ENCODE measurements at places on chromosomes 3 and 15.
A peak's percentile ranks its signal among the peaks of the same experiment; 100 is the strongest.

DNA sequence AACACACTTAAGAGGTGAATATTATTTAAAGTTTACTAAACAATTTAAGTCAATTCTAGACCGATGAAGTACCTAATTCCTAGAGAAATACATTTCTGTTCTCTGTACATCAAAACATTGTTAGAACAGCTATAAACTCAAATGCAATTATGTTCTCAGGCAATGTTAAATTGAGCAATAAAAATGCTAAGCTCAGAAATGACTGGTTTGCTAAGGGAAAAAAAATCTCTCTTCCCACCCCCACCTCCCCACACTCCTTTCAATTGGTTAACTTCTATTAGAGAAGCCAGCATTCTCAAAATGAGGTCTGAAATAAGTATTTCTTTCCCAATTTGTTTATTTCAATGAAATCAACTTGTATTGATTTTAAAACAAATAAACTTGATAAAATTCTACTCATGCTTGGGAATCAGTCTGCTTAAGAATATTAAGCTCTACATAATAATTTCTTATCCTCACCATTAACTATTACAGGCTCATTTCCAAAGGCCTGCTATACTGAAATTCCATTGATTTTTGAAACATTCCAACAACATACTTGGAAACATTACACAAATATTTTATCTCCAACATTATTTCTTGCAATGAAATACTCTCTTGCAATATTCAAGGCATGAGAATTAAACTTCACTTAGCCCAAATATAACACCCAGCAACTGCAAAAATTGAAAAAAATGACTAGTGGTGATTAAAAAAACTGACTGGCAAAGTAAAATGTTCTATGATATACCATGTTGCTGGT lies 22.6 kb downstream of the TSPAN3 start:
- H3K4me1 ChIP-seq = no peaks in the 10 kb centered on the region
- no peak for DNase-seq
- H3K36me3 ChIP-seq = peaks cover 6% of the 10 kb centered on the region

DNA sequence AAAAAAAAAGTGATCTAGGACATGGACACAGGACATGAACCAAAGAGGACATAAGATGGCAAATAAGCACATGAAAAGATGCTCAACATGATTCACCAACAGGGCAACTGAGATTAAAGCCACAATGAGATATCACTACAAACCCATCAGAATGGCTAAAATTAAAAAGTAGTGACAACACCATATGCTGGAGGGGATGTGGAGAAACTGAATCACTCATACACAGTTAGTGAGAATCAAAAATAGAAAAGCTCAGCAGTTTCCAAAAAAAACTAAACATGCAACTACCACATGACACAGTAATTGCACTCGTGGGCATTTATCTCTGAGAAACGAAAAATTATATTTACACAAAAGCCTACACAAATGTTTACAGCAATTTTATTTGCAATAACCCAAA lies 27.9 kb upstream of the ACKR4 start:
- no peaks in the 10 kb centered on the region for H3K36me3 ChIP-seq
- no peak for DNase-seq
- no peaks in the 10 kb centered on the region for H3K27me3 ChIP-seq

DNA sequence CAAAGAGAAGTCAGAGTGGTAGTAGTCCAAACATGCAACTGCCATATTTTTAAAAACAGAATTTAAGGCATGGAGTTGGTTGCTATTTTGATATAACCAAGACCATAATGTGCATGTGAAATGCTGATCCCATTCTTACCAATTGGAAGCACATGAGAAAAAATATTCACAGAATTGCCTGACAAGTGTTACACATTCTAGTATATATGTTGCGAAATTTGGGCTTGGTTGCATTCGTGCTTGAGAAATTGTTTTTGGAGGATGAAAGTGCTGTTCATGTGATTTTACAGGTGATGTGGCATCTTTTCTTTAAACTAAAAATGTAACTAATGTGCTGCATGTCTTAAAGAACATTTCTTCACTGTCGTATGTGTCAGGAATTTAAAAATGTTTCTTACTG lies 199.7 kb downstream of the CHL1 start:
- no peak overlapping the region for H3K27ac ChIP-seq
- H3K27me3 ChIP-seq = no peaks in the 10 kb centered on the region
- no peak overlapping the region for H3K4me3 ChIP-seq
- no peaks in the 10 kb centered on the region for H3K36me3 ChIP-seq
- no peak for DNase-seq
- no peaks in the 10 kb centered on the region for H3K4me1 ChIP-seq

DNA sequence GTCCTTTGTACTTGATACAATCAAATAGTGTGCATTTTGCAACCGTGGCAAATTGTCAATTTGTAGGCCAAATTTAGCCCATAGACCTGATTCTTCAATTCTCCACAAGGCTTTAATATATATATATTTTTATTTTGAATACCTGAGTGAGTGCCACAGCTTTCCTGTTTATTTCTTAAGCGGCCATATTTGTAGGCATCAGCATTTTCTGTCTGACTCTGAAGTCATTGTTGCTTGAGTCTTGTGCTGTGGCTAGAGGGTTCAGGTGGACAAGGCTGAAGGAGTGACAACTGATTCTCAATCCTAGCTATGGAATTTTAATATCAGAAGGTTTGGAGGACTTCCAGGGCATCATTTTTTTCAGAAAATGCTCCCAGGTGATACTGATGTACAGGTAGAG lies 75.6 kb upstream of the NAALADL2 start:
- H3K27me3 ChIP-seq = no peaks in the 10 kb centered on the region
- H3K4me3 ChIP-seq = no peak overlapping the region
- no peaks in the 10 kb centered on the region for H3K36me3 ChIP-seq
- DNase-seq = no peak
- H3K4me1 ChIP-seq = no peaks in the 10 kb centered on the region

- no peak overlapping the region for H3K27ac ChIP-seq
- H3K36me3 ChIP-seq = no peaks in the 10 kb centered on the region
- no peaks in the 10 kb centered on the region for H3K27me3 ChIP-seq
- H3K4me3 ChIP-seq = no peak overlapping the region
- DNase-seq = no peak
Observed at GRCh38 chr3:188396251-188396650, 242.3 kb downstream of the LPP start.

GRCh38 chr3:19428729-19429128 lies 280.4 kb downstream of the KCNH8 start:
- H3K27me3 ChIP-seq = no peaks in the 10 kb centered on the region
- no peak for DNase-seq
- H3K27ac ChIP-seq = no peak overlapping the region
- H3K36me3 ChIP-seq = no peaks in the 10 kb centered on the region
- H3K4me3 ChIP-seq = no peak overlapping the region

DNA sequence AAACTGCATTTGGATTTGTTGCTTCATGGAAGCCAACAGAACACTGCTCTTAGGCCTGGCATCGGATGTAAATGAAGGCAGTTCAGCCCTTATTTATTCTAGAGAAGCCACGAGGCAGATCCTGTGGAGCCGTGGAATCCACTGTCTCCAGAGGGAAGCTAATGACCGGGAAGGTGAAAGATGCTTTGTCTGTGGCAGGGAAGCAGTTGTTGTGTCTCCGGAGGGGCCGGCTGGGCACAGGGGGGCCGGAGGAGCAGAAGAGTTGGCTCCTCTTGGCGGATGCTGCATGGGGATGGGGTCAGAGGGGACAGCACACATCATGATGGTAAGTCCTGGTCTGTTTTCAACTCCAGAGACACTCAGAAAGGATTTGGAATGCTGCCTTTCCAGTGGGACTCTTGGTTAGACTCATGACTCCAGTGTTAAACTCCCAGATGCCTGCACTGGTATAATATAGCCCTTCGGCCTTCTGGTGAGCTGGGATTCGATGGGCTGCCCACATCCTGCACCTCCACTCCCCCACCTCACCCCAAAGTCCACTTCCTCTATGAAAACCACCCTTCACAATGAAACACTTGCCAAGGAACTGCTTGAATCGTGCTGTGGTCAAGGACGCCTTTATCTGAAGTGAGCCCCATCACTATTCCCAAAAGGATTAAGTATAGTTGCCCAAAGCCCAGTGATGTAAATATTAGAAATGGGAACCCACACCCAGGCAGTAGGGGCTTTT lies 33.6 kb downstream of the TPM1 start:
- H3K4me1 ChIP-seq = peaks cover 6% of the 10 kb centered on the region
- H3K36me3 ChIP-seq = peaks cover 2% of the 10 kb centered on the region
- DNase-seq = no peak
- H3K27ac ChIP-seq = peak overlapping the region; percentile 45

- H3K4me3 ChIP-seq = no peak overlapping the region
- H3K27ac ChIP-seq = no peak overlapping the region
- peaks cover 11% of the 10 kb centered on the region for H3K4me1 ChIP-seq
- no peaks in the 10 kb centered on the region for H3K27me3 ChIP-seq
Observed at GRCh38 chr15:101108461-101108775, 143.4 kb downstream of the CHSY1 start.

DNA sequence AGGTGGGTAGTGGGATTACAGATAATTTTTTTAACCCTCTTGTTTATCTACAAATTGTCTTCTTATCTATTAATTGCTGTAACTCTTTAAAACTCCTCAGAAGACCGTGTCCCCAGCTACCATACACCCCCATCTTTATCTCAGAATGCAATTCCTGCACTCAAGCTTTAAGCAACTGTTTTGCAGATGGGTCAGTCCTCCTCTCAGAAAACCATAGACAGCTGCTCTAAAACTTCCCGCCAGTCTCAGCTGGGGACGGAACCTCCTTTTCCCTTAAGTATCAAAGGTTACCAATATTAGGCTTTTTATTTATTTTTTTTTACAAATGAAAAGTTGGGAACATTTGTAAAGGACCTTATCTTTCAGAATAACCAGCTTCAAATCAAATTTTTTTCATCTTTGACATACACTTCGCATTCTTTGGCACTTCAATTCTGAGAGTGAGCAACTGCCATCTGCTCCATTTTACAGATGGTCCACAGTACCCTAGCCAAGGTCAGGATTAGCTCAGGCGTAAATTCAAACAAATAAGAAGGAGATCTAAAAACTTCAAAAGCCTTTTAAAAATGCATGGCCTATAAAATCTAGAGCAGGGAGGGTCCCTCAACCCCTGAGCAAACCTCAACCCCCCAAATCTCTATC lies 1.3 kb downstream of the GATM start:
- H3K27me3 ChIP-seq = peaks cover 31% of the 10 kb centered on the region
- H3K27ac ChIP-seq = no peak overlapping the region
- DNase-seq = no peak
- H3K4me3 ChIP-seq = peak overlapping the region; percentile 66
- no peaks in the 10 kb centered on the region for H3K36me3 ChIP-seq
- H3K4me1 ChIP-seq = no peaks in the 10 kb centered on the region

DNA sequence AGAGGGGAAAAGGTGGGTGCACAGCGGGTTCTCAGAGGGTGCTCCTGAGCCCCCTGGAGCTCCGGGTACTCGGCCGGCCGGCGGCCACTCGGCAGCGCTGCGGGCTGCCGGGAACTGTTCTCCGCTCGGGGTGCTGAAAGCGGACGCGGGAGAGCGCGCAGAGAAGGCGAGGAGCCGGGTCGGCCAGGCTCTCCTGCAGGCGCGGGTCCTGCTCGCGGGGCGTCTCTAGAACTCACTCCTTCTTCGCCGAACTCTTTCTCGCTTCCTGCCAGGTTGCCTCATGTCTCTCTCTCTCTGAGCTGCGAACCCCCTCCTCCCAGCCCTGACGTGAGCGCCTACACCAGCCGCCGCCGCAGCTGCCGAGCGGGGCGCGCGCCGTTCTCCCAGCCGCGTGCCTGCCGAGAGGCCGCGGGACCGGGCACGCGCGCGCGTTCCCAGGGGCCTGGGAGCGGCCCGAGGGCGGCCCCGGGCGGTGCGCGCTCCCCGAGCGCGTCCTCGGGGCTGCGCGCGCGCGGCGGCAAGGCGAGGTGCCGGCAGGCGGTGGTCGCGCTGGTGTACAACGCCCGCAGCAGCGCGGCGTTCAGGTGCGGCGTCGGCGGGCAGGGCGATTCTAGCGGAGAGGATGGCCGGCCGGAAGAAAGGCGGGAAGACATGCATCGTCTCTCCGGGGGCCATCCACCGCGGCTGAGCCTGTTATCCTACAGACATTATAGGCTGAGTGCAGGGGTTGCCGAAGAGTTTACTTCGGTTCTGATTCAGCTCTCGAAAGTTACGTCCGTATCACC lies at the start of gene PEX5L:
Gene PEX5L (minus strand): TSS at position 267 of the 785 bp plus-strand sequence. CDS start 338 bp downstream, outside the sequence.
- no peaks in the 10 kb centered on the region for H3K27me3 ChIP-seq
- H3K4me1 ChIP-seq = no peaks in the 10 kb centered on the region
- H3K36me3 ChIP-seq = no peaks in the 10 kb centered on the region
- DNase-seq = no peak

DNA sequence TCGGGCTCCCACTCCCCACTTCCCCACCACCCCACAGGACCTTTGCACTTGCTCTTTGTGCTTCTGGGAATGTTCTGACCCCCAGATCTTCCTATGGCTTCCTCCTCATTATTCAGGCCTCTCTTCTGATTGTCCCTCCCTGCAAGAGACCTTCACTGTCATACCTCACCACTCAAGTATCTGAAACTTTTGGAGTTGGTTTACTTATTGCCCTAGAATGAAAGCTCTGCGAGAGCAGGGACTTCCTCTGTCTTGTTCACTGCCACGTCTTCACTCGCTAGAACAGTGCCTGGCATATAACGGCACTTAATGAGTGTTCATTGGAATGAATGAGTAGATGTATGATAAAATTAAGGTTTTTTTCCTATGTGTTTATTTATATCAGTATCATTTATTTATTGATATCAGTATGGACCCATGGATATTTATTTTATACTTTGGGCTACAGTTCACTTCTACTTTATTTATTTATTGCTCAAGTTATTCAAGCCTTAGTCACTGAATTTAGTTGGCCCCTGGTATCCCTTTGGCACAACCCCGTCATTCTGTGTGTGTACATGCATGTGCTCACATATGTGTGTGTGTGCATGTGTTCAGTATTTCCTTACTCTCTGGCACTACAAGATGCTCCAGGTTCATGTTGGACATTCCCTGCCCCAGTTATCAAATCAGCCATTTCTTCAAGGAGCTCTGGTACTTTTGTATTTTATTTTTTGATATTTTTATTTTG lies 197.6 kb downstream of the THSD4 start:
- no peaks in the 10 kb centered on the region for H3K27me3 ChIP-seq
- DNase-seq = no peak
- no peak overlapping the region for H3K27ac ChIP-seq
- no peaks in the 10 kb centered on the region for H3K36me3 ChIP-seq
- H3K4me1 ChIP-seq = no peaks in the 10 kb centered on the region

DNA sequence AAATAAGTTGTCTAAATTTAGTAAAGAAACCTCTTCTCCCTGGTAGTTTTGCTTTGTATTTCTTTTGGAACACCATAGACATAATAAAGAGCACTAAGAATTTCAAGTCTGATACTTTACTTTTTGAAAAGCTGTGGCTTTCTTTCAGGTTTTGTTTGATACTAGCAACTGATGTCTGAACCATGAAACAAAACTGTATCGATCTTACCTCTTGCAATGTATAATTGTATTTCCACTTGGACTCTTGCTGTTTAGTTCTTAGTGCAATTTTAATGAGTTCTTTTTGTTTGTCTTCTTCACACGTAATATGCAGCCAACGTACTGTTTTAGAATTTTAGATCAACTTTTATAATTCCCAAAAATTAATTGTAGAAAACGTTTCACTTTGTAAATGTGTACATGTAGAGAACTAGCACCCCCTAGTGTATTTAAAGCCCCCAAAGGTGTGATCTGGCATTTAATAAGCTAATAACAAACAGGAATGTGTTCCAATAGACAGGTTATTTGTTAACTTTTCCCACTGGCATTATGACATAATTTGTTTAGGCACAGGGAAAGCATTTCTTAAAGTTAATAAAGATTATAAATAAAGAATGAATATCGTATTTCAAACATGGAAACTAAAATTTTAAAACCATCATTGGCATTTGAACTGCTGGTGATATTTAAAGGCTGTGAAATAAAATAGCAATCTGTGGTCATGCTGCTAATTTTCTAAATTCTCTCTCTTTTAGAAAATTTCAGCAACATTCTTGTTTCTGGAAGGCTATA lies 289.1 kb upstream of the DNAJC19 start:
- H3K27ac ChIP-seq = no peak overlapping the region
- DNase-seq = no peak
- no peaks in the 10 kb centered on the region for H3K4me1 ChIP-seq
- H3K4me3 ChIP-seq = no peak overlapping the region
- H3K36me3 ChIP-seq = no peaks in the 10 kb centered on the region
